ENCODE measurements at places on chromosomes 7 and 10.

DNA sequence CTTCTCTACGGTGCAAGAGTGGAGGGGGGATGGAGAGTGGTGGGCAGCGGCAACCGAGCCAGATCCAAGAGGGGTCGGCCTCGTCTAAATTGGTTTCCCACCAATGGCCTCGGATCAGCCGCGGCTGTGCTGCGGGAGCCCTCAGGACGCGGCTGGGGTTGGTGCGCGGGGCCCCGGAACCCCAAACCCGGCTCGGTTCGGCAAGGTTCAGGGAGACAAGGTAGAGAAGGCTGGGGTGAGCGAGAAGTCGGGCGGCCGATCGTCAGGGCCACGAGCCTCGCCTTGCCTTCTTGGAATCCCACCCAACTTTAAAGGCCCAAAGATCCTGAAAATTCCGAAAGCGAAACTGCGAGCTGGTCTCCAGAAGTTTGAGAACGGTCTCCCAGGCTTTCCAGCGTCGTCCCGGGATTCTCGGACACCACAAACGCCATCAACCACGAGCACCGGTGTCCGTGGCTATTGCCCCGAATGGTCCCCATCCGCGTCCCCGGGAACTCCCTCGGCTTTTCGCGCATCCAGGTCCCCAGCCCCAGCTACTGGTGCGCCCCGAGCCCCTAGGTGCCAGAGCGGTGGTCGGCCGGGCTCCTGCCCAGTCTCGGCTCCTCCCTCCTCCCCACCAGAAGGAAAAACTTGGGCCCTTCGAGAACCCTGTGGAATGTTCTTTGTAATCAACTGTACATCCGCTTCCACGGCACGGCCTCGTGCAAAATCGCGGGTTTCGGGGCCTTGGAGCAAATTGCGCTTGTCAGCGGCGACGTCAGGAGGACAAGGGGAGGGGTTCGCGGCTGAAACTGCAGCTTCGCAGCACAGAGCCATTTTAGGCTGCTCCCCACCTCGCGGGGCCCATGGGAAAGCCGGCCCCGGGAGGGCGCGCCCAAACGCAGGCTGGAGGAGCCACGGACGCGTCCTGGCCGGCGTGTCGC lies 3.2 kb downstream of the SFMBT2 start:
- peak; percentile 21 for DNase-seq

DNA sequence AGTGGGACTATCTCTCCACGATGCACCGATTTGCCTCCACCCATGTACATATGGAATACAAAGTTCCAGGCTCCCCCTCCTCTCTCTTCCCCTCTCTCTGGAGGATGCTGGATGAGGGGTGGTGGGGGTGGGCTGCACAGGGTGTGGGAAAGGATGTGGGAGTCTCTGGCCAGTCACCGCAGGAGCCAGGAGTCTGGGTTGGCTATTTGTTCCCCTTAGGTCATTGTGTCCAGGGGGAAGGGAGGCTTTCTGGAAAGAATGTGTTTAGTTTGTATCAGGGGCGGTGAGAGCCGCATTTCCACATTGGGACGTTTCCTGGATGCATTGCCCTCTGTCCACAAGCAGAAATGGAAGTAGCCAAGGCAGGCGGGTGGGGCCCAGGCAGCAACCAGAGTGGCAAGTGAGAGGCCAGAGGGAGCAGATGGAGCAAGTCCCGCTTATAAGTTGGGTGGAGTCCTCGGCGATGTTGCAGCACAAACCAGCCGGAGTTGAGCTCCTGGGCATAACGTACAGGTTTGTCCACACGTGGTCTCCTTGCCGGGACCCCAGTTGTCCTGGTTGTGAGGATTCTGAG lies 63.3 kb downstream of the ZNF777 start:
- no peak for DNase-seq

GRCh38 chr7:20305726-20306125 lies 25.0 kb upstream of the ITGB8 start:
- no peak for DNase-seq

- DNase-seq = no peak
Observed at GRCh38 chr10:69071610-69072009, 16.3 kb upstream of the SRGN start.

DNA sequence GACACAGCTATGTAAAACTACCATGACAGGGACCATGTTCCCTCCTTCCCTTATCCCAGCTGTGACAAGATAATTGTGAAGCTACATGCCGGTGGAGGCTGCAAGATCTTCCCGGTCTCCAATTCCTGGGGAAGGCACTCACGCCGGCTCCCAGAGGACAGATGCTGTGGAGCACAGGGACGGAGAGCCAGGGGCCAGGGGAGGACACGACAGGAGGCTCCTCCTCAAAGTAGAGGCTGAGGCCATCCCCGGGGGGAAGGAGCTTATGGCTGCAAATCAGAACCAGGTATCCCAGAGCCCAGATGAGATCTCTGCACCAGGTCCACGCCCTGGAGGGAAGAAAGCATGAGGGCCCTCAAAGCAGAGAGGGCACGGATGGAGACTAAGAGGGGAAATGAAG lies 286.2 kb downstream of the TCERG1L start:
- no peak for DNase-seq

DNA sequence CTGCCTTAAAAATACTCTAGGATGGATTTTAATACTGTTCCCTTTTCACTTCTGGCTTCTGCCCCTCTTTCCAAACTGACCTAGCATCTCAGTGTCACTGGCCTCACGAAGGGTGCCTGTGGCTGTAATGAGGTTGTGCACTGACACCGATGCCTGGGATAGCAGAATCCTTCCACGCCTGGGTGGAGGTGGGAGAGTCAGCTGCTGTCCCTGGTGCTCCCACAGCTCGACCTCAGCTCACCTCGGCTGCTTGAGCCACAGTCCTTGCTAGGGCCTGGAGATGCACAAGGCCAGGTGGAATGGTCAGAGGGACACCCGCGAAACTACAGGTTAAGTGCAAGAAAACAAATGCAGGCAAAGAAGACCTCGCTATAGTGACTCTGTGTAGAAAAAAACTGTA lies 123.4 kb upstream of the ACBD5 start:
- DNase-seq = no peak

GRCh38 chr10:98231417-98231816 lies 36.6 kb downstream of the LOXL4 start:
- no peak for DNase-seq

DNA sequence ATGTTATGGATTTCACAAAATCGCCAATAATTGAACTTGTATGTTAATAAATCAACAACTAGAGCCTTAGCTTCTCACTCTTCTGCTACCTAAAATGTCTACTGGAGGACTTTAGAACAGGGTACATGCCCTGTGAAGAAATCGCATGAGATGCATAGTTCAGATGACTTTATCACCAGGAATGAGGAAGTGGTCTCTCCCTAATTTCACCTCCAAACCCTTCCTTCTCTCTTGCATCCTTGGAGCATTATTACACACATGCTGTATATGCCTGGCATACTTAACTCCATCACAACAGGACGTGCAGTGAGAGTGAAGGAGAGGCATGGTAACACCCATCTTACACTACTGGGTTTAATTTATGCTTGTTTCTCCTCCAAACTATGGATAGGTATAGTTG lies 27.8 kb downstream of the RHEB start:
- DNase-seq = no peak

Data from activated T-helper 9 cell treated with anti-CD3 and anti-CD28 coated beads, Interleukin-2, amount 50 U/mL, for 16 hours (primary cell).